ENCODE measurements at places on chromosomes 2 and 18.

DNA sequence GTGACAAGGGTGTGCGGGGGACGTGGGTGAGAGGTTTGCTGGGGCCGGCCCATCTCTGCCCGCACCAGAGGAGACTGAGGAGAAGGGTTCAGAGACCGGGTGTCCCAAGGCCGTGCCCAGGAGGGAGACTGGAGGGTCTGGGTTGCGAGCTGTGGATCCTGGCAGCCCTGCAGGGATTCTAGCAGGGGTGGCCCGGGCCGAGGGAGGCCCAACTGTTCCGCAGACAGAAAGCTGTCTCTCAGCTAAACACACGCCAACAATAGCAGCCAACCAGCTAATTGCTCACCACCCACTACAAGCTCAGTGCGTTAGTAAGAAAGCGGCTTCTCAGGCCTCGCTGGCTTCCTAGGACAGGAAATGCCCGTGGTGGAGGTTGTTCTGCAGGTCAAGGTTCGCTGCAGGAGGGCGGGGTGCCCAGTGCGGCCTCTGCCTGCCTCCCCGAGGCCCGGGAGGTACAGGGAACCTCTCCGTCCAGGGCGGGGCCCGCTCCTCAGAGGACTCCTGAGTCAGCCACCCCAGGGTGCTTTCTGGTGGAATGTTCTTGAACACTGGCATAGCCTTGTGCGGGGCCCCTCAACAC lies 282.0 kb upstream of the PXDN start:
- DNase-seq: no peak

- no peak for DNase-seq
Measured at GRCh38 chr2:148531669-148532428, 112.7 kb upstream of the EPC2 start.

DNA sequence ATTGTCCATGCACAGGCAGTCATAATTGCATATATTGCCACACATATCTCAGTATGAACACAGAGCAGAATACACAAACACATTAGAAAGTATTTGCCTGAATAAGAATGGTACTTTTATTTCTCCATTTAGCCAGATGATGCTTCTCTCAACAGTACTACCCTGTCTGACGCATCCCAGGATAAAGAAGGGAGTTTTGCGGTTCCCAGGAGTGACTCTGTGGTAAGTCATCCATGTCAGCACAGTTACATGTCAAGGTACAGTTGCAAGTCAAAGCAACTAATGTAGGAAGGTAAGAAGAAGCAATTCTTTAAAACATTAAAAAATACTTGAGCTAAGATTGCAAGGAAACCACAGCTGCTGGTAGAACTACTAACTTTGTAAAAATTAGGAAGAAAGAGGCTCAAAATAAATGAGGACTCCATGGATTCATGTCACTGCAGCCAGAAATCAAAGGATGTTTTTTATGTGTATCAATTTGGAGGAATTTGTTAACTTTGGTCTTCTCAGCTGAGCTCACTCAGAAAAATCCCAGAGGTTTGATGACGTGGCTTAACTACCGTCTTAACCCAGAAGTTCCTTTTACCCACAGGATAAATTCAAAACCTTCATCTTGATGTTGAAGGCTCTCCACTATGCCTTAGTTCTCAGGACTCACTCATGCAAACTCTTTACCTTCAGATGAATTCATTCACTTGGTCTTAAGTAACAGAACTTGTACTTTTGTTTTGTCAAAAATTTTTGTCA lies 130.3 kb downstream of the ARHGAP28 start:
- DNase-seq: no peak

- no peak for DNase-seq
Measured at GRCh38 chr2:217952409-217952808, 50.4 kb downstream of the TNS1 start.

GRCh38 chr2:84158605-84159004 lies 300.5 kb downstream of the SUCLG1 start:
- DNase-seq: no peak

- DNase-seq: no peak
Measured at GRCh38 chr2:17059458-17059857, 393.8 kb upstream of the CYRIA start.

- no peak for DNase-seq
Measured at GRCh38 chr2:26235089-26235488, 9.3 kb downstream of the HADHA start.

- no peak for DNase-seq
Measured at GRCh38 chr2:85234868-85235267, 92.9 kb downstream of the TGOLN2 start.
